Fibroblast of skin of left biceps (primary cell): ENCODE measurements at places on chromosomes 12 and 14.
A peak's percentile ranks its signal among the peaks of the same experiment; 100 is the strongest.

DNA sequence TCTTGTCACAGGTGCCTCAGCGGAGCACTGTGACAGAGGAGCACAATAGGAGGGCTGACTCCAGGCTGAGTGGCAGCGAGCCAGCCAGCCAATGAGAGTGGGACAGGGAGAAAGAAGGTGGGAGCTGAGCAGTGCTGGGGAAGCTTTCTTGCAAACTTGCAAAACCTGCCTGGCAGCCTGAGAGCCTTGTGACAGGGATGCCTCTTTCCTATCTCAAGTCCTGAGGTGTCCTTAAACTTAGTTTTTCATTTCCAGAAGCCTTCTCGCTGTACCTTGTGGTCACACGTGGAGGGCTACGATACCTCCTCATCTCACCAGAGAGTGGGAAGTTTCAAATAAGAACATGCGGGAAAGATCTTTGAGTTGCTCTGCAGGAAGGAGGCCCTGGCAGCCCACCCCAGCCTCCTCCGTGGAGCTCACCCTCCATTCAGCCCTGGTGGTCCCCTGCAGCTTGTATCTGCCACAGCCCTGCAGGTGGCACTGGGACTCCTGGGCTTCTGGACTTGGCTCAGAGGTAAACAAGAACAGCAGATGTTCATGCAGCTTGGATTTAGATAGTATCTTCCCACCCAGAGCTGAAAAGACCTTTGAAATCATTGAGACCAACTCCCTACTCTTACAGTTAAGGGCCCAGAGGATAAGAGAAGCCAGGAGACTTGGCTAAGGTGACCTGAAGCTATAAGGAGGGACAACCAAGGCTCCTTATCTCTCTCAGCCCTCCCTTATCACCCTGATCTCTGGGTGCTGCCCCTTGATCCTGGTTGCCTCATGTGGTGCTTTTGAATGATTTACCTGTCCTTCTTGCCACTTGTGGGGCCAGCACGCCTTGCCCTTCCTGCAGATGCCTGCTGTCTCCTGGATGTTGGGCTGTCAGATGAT, 153.5 kb upstream of the MAX start:
- no peak for DNase-seq

DNA sequence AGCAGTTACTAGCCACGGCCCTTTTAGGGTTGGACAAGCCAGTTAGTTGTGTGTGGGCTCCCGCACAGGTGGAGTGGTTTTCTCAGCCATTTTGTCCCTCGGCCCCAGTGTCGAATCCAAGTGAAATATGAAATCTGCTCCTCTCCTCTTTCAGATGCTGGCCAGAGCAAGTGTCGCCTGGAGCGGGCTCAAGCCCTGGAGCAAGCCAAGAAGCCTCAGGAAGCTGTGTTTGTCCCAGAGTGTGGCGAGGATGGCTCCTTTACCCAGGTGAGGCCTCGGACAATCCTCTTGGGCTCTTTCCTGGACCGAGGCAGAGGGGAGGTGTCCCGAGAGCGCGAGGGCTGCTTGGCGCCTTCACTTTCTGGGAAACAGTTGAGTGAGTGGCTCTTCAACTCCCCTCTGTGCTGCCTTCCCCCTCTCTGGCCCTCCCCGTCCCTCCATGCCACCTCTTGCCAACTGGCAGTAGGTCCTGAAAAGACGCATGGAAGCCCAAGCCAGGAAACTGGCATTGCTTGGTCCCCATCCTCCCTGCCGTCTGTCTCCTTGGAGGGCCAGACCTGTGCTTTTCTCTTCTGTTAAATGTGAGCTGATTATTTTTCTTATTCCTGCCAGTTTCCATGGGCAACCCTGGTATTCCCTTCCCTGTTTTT, 74.2 kb downstream of the SMOC1 start:
- no peak for DNase-seq

DNA sequence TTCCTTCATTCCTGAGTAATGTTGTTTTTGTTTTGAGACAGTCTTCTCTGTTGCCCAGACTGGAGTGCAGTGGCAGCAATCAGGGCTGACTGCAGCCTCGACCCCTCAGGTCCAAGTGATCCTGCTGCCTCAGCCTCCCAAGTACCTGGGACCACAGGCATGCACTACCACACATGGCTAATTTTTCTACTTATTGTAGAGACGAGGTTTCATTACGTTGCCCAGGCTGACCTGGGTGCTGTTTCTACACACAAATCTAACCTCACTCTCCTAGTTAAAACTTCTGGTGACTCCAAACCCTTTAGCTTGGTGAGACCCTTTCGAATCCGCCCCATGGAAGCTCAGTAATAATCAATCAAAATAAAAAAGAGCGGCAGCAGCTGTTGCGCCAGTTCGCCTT, 1.3 kb downstream of the TMEM116 start:
- no peak for DNase-seq

DNA sequence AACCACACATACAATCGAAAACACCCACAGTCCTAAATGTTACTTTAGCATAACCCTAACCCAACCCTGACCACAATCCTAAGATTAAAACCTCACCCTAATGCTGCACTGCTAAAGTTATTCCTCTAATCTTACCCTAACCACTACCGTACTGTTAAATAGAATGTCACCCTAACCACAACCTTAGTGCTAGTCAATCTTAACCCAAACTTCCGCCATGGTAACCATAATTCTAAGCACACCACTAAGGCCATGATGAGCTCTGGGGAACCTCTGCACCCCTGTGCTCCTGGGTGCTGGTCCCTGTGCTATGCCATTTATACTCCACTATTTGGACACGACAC, 38.0 kb downstream of the LTBP2 start:
- no peak for DNase-seq

- DNase-seq, result no peak
Measured at GRCh38 chr14:92387578-92387977, 64.6 kb downstream of the SLC24A4 start.

DNA sequence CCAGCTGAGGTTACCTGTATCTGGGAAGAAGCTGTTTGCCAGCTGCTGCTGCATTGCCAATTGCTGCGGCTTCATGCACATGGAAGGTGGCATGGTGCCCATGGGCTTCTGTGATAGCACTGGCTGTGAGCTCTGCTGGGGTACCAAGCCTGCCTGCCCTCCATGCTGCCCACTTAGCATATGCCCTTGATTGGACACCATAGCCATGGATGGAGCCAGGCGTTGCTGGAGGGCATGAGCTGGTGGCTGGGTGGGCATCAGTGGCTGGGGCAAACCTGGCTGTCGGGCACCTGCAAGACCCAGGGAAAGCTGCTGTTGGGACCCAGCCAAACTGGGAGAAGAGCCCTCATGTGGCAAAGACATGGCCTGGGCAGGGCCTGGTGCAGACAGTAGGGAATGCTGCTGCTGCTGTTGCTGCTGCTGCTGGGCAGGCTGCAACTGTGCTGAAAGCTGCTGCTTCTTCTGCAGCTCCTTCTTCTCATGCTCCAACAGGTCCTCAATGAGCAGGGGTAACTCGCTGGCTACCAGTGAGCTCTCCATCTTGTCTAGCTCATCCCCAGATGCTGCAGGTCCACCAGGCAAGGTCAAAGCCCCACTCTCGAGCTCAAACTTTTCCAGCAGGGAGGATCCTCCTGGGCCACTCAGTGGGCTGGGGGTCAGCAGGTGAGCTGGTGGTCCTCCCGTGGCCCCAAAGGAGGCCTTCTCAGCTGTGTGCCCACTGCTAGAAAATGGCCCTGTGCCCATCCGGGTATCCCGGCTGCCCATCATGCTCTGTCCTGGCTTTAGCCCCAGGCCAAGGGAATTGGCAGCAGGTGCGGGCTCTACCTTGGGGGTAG, 18.8 kb upstream of the PRKAG1 start:
- no peak for DNase-seq

DNA sequence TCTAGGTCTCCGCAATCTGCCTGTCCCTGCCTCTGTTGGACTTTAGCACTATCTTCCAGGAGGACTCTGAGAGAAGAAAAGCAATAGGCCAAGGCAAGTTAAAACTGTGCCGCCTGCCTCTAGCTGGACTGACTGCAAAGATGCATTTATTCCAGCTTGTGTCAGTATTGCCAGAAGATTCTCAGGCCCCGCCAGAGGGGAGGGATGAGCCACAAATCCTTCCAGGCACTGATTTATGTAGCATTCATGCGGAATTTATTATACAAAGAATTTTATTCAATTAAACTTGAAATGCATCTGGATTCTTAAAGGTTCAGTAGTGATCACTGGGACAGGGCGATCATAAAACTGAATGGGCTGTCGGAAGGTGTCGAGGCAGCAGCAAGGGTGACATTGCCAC, 19.8 kb downstream of the MMAB start:
- DNase-seq, result no peak

DNA sequence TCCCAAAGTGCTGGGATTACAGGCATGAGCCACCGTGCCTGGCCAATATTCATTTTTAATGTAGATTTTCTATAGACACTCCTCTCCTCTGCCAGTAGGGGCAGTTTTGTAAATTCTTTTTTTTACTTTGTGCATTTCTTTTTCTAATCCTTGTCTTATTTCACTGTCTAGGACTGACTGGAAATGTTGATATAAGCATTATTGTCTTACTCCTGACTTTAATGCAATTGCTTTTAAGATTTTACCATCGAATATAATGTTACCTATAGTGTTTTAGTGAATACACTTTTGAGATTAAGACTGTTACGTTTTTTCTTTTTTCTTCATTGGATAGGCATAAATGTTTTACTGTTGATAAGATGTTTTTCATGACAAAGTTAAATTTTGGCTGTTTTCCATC, 35.4 kb upstream of the EMP1 start:
- no peak for DNase-seq

GRCh38 chr14:48435221-48435620, 759.8 kb upstream of the MDGA2 start:
- no peak for DNase-seq

- DNase-seq, result no peak
Measured at GRCh38 chr14:89036371-89036770, 211.9 kb downstream of the TTC8 start.

- no peak for DNase-seq
Measured at GRCh38 chr12:40827683-40828592, 135.7 kb downstream of the CNTN1 start.

DNA sequence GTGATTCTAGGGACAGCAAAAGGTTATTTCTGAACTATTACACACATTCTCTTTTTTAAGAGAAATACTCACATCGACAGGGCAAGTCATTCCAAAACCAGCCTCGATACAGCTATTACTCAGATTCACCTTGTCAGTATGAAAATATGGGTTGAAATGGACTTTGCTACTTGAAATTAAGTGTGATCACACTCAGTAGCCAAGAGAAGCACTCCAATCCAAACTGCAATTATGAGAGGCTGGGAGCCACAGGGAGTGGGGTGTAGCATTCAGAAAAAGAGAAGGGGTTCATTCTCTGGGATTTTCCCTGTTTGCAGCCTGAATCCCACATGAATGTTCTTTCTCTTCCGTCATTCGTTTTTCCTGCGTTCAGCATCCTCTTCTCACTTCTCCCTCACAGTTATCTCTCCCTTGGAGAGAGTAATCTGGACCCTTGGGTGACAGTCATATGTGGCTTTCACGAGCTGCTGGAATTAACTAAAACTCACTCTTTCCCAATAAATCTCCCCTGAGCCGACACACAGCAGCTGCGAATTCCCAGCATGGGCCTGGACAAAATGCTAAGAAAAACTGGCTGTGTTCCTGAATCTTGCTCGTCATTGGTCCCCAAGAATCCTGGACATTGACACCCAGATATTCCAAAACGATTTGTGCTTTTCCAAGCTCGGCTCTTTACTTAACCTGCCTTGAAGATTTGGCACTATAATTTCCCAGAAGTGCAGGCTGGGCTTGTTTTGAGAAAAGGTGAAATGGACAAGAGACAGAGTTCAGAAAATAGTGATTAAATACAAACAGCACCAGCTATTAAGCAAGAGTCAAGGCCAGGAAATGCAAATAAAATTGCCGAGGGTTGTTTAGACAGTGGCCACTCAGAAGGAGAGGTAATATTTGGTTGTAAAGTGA, 199.5 kb upstream of the PLEKHG7 start:
- DNase-seq, result no peak

DNA sequence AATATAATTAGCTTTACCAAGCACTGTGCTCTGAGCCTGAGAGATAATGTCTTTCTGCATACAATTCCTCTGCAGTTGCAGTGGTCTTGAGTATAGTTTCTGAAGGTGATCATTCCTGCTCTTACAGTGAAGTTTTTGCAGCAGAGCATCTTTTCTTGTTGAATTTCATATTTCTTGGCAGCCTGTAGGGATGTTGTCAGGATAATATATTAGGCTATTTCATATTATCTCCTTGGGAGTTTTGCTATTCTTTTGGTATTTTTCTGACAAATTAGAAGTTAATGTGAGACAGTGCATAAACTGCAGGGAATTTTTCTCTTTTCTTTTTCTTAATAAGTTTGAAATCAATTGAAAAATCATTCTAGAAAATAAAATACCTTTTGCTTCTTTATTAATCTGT, 1502.6 kb upstream of the FLRT2 start:
- no peak for DNase-seq

DNA sequence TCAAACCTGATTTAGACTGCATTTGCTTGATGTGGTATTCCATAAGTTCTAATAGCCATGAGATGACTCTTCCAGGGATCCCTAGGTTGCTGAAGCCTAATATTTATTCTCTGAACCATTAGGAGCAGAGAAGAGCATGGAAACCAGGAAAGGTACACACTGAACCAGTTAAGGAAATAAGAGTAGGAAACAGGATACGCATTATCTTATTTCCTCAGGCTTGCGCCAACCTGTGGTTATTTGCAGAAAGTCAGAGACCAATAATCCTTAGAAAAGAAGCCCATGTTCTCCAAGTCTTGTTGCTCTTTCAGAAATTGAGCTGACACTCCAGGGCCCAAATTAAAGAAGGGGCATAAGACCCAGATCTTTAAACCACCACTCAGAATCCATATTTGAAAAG, 41.8 kb upstream of the SMUG1 start:
- no peak for DNase-seq

DNA sequence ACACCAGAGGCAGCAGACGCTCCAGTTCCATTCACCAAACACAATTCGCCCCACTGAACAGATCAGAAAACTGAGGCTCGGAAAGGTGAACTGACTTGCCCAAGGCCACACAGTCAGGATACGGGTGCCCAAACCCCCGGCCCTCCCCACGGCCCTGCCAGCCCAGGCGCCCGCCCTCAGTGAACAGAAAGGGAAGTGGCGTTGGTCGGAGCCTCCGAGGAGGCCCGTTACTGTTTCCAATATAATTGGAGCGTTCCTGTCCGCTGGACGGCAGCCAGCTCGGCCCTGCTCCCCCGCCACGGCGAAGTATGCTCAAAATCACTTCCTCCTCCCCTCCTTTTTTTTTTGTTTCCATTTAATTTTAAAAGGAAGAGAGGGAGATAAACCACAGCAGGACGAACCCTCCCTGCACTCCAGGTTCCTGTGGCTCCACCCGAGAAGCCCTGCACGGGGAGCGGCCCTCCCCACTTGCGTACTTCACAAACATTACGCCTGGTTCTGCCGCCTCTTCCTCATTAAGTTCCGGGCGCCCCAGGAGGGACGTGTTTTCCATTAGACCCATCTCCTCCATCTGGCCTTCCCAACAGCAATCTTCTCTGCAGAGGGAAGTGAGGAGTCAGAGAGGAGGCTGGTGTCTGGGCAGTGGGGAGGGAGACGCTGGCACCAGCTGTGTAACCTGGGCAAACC, 61.1 kb downstream of the NCOR2 start:
- DNase-seq, result peak; percentile 66

- no peak for DNase-seq
Measured at GRCh38 chr14:80669426-80669825, 272.1 kb downstream of the CEP128 start.

- DNase-seq, result no peak
Measured at GRCh38 chr12:20370014-20370386, 1.7 kb downstream of the PDE3A start.
